ENCODE measurements at places on chromosomes 7 and 10.

DNA sequence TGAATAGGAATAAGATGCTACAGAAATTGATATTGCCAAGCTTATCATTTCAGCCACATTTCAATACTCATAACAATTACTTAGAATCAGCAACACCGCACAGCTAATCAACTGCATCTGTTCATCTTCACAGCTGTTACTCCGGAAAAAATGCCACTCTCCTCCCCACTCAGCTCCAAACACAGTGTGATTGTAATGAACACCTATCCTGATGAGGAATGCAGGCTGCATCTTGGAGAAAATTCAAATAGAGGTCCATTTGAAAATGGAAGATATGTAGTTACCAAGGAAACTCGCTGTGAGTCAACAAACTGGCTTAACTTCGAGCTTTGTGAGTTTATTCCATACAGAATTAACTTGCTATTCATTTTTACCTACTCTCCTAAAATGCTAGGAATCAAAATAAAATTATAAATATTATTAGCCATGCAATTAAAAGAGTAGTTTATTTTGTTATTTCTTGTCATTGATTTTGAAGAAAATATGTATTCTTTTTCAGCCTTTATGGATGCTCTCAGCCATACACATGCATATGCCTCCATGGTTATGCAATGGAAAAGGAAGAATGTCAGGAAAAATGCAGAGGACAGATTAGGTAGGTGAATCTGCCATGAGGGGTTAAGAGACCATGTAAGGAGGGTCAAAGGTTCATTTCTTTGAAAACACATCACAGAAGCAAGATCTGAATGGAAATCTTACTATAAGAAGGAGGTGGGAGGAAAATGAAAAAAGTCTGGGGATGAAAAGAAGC is 267.2 kb downstream of the POM121L12 start:
- no peak for DNase-seq

DNA sequence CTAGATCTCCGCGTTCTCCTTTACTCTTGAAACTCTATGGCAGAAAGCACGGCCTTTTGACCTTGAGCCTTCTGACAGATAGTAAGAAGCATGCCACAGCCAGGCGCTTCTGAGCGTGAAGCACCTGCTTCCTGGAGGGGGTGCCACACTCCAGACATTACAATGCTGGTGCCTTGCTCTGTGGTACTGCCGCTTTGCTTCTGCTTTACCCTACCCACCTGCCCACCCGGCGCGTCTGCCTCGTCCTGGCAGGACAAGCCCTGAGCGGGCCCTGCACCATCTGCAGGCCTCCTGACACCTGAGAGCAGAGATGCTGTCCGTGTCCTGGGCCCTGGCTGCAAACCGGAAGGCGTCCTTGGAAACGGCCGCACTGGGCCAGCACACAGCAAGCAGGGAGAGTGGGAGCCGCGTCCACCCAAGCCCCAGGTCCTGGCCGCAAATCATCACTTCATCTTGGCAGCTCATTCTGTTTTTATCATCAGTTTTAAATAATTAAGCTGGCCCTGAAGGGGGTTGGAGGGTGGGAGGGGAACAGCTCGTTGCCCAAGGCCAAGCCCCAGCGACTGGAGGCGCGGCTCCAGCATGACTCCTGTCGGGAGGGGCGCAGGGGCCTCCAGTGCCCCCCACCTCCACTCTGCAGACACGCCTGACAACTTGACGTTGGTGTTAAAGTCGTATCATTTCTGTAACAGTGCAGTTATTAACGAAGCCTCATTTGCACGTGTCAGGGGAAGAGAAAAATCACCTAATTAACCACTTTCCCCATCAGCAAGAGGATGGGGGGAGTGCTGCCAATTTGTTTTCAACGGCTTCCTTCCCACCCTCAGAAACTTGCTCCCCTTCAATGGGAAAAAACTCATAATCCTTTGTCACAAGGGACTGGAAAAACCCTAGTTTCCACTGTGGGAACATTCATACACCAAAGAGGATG is 132.2 kb downstream of the MAD1L1 start:
- DNase-seq: no peak

DNA sequence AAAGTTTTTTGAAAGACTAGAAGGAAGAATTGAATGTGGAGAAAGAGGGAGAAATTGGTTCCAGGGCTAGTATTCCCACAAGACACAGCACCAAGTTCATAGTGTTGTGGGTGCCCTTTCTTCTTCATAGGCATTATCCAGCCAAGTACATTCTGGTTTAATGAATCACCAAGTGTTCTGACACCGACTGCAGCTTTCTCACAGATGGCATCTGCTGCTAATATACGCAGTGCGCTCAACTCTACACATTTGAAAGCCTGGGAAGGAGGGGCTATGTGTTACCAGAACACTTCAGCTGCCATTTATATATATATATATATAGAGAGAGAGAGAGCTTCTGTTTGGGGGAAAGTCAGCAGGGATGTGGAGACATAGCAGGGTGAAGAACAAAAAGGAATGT is 1168.4 kb downstream of the GATA3 start:
- DNase-seq: no peak

DNA sequence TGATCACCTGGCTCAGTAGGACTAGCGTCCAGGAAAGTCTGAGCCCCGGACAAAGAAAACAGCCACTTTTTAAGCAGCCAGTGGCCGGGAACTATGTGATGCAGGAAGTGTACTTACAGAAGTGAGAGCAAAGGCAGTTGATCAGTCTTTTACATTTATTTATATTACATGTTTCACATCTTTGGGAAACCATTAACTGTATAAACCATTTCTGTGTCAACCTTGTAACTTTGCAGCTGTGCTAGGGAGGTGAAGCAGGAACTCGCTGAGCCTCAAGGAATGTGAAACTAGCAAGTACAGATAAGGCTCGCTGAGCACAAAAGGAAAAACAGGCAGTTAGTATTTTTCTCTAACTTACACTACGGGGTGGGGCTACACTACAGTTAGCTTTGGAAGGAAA is 39.9 kb upstream of the HECW1 start:
- DNase-seq: peak; percentile 10

DNA sequence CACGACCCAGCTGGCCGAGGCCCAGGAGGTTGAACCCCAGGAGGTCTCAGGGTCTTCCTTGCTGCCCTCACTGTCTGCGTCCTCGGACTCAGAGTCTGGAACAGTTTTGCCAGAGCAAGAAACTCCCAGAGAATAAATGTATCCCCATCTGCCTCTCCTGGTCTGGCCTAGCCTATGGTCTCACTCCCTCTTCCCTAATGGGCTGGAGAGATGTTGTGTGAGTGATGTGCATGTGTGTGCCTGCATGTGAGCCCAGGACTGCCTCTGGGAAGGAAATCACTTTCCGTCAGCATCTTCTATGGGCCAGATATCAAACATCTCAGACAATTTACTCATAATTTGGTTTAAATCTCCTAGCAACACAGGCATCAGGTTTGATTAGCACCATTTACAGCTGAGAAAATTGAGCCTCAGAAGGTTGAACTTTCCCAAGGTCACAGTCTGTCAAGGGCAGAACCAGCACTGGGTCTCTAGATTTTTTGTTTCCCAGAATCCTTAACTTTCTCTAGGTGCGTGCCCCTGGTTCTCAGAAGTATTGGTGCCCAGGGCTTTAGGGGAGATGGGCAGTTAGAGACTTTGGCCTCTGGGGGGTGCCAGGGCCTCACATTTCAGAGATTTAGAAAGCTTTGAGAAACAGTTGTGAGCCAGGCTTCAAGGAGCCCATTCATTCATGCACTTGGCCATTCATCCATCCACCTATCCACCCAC is 4.9 kb downstream of the TMEM270 start:
- peak; percentile 9 for DNase-seq

GRCh38 chr7:132240821-132241422 is 335.3 kb downstream of the PLXNA4 start:
- no peak for DNase-seq

- DNase-seq: no peak
Measured at GRCh38 chr7:140638173-140638791, 2.3 kb downstream of the DENND2A start.

DNA sequence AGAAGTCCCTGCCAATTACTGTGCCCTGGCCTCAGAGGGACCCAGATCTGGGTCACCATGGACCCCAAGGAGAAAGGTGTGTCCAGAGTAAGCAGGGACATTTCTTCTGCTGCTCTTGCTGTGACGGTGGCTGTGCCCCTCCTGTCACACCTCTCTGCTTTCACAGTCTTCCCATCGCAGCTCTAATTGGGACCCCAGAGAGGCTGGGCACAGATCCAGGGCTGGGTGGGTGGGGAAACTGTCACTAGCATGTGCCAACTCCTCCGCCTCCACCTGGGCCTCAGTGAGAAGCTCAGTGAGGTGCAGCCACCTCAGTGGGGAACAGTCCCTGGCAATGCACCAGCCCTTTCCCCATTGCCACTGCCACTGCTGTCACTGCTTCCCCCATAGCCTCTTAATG is 37.3 kb upstream of the ADCYAP1R1 start:
- no peak for DNase-seq

- DNase-seq: no peak
Measured at GRCh38 chr7:50512384-50512783, 52.8 kb downstream of the DDC start.

DNA sequence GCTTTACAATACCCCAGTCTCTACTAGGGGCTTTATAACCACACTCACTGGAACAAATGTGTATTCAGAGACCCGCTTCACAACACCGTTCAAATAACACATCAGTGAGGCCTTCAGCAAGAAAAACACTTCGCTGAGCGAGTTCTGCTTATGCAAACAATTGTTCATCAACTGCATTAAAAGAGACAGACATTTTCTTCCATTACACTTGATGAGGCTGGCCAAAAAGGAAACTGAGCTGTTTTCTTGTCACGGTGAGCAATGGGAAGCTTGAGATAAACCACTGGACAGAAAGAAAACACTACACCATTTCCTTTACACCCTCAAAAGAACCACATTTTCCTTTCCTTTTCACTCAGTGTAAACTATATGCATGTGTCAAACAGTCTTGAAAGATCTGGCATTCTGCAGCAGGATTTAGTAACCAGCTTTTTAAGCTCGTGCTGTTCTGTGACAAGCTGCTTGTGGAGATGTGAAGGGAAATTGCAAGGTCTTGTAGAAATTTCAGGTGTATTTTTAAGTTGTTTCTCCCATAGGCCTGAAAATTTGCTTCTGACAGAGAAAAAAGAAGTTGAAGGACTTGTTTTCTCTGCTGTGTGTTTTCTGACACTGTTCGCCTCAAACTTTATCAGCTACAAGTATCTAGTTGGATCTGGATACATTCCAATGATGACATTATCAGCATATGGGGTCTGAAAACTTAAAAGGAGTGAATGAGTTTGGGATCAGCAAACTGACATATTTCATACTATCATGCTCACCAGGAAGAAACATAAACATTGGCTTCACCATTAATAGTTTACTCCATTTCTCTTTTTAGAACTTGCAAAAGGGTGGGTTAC is 693.1 kb downstream of the PARD3 start:
- DNase-seq: no peak

- no peak for DNase-seq
Measured at GRCh38 chr10:133306941-133307379, 1.7 kb downstream of the TUBGCP2 start.

DNA sequence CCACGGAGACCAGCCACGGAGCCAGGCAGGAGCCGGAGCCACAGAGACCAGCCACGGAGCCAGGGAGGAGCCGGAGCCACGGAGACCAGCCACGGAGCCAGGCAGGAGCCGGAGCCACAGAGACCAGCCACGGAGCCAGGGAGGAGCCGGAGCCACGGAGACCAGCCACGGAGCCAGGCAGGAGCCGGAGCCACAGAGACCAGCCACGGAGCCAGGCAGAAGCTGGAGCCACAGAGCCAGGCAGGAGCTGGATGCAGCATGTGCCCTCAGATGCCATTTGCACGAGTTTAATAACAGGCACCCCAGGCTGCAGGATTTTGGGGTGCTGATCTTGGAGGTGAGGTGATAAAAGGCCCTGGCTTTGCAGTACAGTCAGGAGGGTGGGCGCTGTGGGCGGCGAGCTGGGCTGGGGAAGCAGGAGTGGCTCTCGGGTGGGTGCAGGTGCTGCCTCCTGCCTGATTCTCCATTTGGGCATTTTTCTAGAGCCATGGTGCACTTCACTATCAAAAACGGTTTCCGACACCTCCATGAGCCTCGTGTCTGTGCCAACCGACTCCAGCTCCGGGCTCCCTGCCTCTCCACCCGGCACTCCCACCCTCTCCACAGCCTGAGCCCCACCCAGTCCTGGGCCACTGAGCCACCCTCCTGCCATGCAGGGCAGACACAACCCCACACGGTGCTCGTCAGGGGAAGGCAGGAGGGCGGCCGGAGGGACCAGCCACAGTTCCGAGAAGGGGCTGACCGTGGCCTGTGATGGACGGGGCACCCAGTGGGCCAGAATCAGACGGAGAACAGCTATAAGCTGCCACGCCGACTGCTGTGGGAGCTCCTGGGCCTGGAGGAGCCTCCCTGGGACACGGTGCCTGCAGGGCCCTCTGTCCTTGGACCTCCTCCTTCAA is 40.8 kb upstream of the NKX6-2 start:
- DNase-seq: no peak

GRCh38 chr7:94439893-94440381 is 45.2 kb downstream of the COL1A2 start:
- no peak for DNase-seq

- no peak for DNase-seq
Measured at GRCh38 chr7:47148536-47149207, 433.2 kb downstream of the TNS3 start.

- no peak for DNase-seq
Measured at GRCh38 chr10:113236998-113237397, 287.0 kb downstream of the TCF7L2 start.

DNA sequence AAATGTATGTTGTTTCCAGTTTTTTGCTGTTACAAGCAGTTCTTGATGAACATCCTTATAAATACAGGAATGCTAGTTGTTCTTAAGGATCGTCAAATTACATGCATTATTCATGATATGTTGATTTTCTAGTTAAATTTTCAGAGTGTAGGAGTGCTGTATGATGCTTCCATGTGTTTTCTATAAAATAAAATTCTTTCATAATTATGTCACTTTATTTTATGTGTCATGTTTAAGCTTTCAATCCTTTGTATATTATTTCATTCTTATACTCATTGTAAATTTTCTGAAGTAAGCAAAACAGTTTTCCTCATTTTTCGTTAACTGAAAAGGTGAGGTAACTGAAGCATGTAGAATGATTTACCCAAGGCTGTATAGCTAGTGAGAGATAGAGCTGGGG is 16.8 kb upstream of the MYPN start:
- DNase-seq: no peak

DNA sequence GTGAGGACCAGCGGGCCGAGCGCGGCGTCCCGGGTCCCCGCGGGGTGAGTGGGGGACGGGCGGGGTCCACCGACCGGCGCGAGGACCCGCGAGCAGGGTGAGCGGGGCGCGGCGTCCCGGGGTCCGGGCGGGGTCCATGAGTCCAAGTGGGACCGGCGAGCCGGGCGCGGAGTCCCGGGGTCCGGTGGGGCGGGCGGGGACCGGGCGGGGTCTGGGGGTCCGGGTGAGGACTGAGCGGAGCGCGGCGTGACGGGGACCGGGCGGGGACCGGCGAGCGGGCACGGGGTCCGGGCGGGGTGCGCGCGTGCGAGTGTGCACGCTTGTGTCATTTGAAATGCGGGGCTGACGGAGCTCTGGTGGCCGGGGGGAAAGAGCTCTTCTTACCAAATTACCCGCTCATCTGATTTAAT is 765 bp downstream of the CELF2 start:
- no peak for DNase-seq

GRCh38 chr10:96390460-96390864 is 31.7 kb upstream of the OPALIN start:
- DNase-seq: no peak

- DNase-seq: no peak
Measured at GRCh38 chr7:95322854-95323253, 1.5 kb downstream of the PON1 start.

GRCh38 chr7:135802697-135803096 is 54.1 kb upstream of the FAM180A start:
- peak; percentile 6 for DNase-seq
